Muscle of back (tissue), 13 donors: ENCODE measurements at places on chromosomes 6 and 20. TPM values are rescaled to one million over a fixed set of nuclear protein-coding genes. Genes with fewer than 3 reads are reported as not detected.
A peak's percentile ranks its signal among the peaks of the same experiment; 100 is the strongest.

FOXC1 gene
- polyA plus RNA-seq: 1.9 TPM

SPO11 gene
- polyA plus RNA-seq: not detected

DNA sequence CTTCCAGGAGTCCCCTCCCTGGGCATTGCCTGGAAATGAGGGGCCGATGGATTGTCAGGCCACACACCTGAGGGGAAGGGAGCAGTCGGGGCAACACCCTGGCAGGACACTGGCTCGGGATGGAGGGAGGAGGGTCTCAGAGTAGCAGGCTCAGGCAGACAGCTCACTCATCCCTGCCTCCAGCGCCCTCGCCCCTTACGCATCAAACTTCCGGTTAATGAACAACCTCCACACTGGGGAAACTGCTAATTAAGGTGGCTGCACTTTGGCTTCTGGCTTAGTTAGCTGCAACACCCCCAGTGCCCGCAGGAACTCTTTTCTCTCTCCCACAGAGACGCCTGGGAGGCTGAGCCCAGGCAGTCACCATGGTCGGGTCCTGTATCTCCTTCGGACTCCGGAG is 13.4 kb upstream of the CHRNA4 start:
- DNase-seq: no peak

- DNase-seq: peak; percentile 43
Measured at GRCh38 chr20:6008254-6008653, 45.6 kb downstream of the LRRN4 start.

- no peak for DNase-seq
Measured at GRCh38 chr6:81792826-81793225, 40.3 kb upstream of the TENT5A start.
